Adrenal gland (tissue), 19 donors: ENCODE measurements at places on chromosomes 1 and 21.

- no peak for DNase-seq
Measured at GRCh38 chr1:156707417-156708217, 2.2 kb upstream of the CRABP2 start.

DNA sequence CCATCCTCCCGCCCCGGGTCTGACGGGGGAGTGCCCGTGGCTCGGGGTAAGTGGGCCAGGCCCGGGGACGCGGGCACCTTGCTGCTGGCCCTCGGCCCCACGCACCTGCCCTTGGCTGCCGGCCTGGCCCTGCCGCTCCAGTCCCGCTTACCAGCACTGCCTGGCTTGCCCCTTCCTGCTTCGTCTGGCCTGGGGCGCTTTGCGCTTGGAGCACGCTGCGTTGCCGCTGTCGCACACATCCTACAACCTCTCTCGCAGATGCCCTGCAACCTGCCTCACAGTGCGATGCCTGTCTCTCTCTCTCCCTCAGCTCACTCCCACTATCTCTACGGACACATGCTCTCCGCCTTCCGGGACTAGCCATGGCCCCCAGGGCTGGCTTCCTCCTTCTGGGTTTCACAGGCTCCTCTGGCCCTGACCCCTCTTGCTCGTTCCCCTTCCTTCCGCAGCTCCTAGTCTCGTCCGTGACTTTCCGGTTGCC is 9.7 kb downstream of the MYOG start:
- DNase-seq: no peak

DNA sequence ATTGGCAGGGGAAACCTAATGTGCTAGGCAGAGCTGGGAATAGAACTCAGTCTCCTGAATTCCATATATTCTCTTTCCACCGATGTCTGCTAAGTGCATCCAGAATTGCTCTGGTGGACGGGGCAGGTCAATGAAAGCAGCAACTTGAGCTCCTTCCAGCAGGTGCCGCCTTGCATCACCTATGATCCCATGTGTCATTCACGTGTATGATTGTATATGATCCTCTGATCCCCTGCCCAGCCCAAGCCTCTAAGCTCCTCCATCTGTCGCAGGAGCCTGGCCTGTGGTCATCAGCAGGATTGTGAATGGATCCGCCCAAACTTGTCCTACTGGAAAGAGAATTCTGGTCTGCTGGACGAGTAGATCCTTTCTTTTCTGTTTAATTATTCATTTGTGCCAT is 13.1 kb downstream of the ACTA1 start:
- DNase-seq: no peak

- peak; percentile 46 for DNase-seq
Measured at GRCh38 chr1:43835082-43836021, 98.2 kb upstream of the ARTN start.

DNA sequence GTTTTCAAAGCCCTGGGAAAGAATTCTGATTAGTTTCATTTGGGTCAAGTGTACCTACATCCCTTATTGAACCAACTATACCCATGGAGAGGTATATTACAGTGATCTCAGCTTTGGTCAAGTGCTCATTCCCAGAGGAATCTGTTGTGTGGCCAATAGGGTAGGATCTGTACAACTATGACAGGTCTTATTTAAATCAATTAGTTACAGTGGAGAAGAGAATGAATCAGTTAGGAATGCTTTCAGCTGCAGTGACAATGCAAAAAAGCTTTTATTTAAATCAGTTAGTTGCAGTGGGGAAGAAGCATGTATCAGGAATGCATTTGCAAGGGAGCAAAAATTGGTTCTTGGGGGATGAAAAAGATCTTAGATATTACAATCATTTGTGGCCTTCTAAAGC is 119.0 kb downstream of the FGGY start:
- no peak for DNase-seq

DNA sequence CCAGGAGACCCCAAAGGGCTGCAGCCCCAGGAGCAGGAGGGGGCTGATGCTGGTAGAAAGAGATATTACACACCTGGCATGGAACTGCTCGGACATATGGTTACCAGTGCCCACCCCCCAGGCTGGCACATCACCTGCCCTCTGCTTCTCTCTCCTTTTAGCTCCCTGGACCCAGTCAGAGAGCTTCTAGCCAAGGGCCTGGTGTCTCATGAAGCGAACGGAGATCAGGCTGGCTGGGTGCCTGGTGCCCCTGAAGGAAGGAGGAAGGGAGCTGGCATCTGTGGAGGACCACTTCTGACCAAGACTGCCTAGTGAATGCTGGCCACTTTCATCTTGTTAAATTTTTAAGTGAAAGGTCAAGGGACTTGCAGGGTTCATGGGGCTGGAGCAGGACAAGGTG is 53.1 kb downstream of the FOXO6 start:
- DNase-seq: no peak

DNA sequence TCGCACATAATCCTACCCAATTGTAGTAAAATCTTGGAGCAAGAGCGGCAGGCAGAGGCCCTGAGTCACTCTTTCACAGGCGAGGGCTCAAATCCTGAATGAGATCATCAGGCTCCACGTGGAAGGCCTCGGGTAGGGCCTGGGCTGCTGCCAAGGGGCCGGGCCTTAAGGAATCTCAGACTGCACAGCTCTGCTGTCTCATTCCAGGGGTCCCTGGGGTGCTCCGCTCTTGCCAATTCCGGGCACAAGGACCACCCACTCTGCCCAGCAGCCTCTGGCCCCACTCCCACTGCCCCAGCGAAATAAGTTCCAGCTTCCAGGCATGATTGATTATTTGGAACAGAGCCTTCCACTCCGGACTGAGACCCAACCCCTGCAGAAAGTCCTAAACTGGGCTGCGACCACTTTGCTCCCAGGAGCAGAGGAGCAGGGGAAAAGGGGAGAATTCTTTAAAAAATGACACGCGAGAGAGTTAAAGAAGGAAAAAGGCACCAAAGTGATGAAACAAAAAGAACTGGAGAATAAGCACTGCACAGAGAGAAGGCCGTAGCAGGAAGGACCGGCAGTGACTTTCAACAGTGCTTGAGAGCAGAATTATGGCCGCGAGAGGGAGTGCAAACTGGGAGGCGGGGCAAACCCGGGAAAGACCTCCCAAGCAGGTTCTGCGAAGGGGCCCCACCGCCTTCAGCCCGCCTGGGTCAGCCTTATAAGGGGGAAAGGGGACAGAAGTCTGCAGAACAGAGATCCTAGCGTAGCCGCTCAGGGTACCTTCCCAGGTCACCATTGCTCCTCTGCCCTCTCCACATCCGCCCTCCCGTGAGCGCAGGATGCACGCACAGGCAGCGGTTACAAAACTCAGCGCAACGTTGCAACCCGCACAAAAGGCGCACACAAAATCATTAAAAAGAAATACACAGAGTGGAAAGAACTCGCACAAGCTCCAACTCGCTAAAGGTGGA is 2.0 kb downstream of the ADAMTS1 start:
- peak; percentile 88 for DNase-seq

- DNase-seq: peak; percentile 60
Measured at GRCh38 chr1:39102537-39103327, 76.6 kb downstream of the NDUFS5 start.

- DNase-seq: no peak
Measured at GRCh38 chr1:40423264-40423642, 27.0 kb upstream of the ZFP69B start.

GRCh38 chr1:202274611-202275010 is 67.1 kb downstream of the UBE2T start:
- DNase-seq: peak; percentile 44

GRCh38 chr1:7258589-7259135 is 473.4 kb downstream of the CAMTA1 start:
- DNase-seq: no peak

DNA sequence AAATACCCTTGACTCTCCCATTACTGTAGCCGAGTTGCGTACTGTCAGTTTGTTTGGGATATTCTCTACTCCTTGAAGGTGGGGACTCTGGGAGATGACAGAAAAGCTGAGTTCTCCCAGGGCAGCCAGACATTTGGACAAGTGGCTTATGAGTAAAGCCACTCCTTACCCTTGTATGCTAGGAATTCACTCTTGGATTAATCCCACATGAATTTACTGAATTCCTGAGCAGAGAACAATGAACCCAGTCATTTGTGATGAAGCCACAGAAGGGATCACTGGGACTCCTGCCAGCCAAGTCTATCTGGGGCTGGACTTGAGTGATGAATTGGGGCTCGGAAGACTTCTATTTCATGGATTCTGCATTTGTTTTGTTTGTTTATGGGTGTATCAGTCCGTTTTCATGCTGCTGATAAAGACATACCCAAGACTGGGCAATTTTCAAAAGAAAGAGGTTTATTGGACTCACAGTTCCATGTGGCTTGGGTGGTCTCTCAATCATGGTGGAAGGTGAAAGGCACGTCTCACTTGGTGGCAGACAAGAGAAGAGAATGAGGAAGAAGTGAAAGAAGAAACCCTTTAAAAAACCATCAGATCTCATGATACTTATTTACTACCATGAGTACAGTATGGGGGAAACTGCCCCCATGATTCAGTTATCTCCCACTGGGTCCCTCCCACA is 25.1 kb downstream of the C1orf116 start:
- DNase-seq: no peak

- DNase-seq: no peak
Measured at GRCh38 chr1:104906141-104906540, 1156.4 kb downstream of the AMY1C start.

GRCh38 chr21:45309069-45309986 is 21.6 kb upstream of the POFUT2 start:
- DNase-seq: peak; percentile 84

GRCh38 chr1:154607106-154607608 is 829 bp downstream of the ADAR start:
- no peak for DNase-seq

DNA sequence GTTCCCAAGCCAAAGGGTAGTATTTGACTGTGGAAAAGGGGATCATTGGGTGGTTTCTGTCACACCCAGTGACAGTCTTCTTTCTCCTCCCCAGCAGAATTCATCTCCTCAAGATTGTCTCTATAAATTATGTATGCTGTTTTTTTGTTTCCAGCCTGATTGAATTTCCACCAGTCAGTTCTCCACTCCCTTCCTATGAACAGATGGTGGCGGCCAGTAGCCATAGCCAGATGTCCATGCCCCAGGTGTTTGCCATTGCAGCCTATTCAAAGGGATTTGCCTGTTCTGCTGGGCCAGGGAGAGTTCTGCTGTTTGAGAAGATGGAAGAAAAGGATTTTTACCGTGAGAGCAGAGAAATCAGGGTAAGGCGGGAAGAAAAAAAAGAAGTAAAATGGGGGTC is 12.9 kb downstream of the CFAP57 start:
- DNase-seq: no peak

- DNase-seq: no peak
Measured at GRCh38 chr1:183736343-183736742, 68.6 kb upstream of the RGL1 start.

- no peak for DNase-seq
Measured at GRCh38 chr1:36307601-36308330, 1.6 kb downstream of the SH3D21 start.

DNA sequence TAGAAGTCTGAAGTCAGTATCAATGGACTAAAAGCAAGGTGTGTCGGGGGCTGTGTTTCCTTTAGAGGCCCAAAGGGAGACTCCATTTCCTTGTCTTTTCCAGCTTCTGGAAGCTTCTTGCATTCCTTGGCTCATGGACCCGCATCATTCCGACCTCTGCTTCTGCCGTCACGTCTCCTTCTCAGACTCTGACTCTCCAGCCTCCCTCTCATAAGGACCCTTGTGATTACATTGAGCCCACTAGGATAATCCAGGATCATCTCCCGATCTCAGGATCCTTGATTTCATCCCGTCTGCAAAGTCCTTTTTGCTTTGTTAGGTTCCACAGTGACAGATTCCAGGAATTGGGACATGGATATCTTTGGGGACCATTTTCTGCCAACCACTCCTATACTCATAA is 265.8 kb upstream of the CSF3R start:
- DNase-seq: no peak

- no peak for DNase-seq
Measured at GRCh38 chr1:84919461-84919970, 26.5 kb upstream of the LPAR3 start.

DNA sequence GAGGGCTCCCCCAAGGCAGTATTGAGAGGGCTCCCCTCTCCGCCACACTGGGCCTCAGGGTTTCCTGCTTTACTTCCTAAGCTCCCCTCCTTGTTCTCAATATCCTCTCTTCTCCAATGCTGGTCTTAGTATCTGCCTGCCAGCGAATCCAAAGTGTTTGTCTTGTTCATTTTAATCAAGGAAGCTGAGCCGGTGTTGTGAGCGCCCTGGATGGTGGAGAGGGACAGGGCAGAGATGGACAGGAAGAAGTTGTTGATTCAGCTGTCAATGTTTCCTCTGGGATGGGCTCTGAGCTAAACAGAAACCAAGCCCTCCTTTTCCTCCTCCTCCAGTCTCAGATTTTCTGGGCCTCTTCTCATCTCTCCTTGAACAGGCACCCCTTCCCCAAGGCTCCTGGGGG is 5.4 kb downstream of the OLFML3 start:
- DNase-seq: no peak

DNA sequence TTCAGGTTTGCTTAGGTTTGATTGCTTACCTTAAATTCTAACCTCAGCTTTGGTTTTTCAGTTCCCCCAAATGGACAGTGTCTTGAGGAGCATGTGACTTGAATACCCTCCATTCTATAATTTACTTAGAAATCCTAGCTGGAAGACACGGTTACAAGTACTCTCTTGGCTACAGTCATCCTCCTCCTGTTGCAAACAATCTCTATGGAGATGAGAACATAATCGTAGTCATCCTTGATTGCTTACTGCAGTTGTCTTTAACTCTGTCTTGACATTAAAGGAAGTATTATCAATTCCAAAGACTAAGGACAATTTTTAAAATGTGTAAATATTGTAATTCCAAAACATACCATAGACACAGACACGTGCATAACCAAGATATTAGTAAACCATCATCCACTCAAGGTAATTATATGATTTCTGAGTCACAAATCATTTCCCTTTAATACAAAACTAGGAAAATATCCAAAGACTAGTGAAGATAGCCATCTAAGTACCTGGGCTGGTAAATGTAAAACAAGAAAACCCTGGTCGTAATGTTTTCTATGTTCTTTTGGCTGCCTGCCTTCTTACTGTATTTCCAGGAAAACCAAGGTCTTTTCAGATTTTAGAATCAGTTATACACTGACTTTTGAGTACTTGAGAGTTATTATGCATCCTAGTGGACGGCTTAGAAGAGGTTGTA is 149.9 kb downstream of the CHRM3 start:
- no peak for DNase-seq

- no peak for DNase-seq
Measured at GRCh38 chr21:33039536-33039935, 13.8 kb downstream of the OLIG2 start.

DNA sequence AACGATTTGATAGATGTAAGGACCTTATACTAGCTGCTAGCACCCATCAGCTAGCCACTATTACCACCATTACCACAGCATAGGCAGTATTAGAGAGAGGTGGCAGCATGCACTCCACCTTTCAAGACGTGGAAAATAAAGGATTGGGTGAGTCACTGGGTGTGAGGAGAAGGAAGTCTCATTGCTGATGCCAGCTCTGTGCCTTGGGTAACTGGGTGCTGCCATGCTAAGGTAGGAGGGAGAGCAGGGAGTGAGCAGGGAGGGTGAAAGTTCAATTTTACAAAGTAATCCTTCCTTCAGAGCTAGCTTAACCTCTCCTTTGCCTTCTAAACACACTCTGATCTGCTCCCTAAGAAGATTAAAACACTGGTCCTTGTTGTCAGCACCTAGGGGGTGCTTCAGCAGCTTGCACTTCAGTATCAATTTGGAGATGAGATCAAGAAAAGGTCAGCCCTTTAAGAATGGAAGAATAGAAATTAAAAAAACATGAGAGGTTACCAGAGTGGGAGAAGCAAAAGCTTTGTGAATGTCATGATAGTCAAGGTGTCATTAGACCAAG is 1.8 kb upstream of the LIN9 start:
- DNase-seq: no peak
